Epithelial cell of proximal tubule (primary cell): ENCODE measurements at places on chromosomes 13 and 19. TPM values are rescaled to one million over a fixed set of nuclear protein-coding genes. Genes with fewer than 3 reads are reported as not detected.

Gene PHLDB3
- 6.0 and 15.8 TPM in 2 replicates for total RNA-seq

Gene SIGLEC9
- not detected in 2 replicates for total RNA-seq

Gene ERICH4
- not detected in 2 replicates for total RNA-seq

Gene TPGS1
- 56.4 and 78.1 TPM in 2 replicates for total RNA-seq

Gene AKT2
- total RNA-seq, result 46.4 and 77.0 TPM in 2 replicates

Gene ETV2
- total RNA-seq, result 0.35 TPM in 1 of 2 replicates, not detected in the other

Gene KISS1R
- 0.72 and 0.92 TPM in 2 replicates for total RNA-seq

Gene OR7A5
- total RNA-seq, result not detected in 2 replicates

- no peak for DNase-seq
Observed at GRCh38 chr19:15315101-15315500, 17.2 kb downstream of the BRD4 start.

DNA sequence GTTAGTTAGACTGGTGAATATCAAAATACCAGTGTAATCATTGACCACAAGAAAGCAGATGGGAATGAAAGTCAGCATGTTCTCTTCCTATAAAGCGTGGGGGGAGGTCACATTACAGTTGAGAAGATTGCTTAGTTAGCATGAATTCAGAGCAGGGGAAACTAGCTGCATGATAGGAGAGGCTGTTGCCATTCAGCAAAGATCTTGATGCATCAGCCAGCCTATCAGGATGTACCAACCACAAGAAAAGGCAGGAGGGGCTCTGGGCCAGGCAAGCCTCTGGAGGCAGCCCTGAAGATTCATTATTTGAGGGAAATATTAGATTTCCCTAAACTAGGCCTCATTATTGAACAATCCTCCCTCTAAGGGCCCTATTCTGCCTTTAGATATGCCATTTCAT is 5.0 kb upstream of the MTMR6 start:
- peak; percentile 36 for DNase-seq

- DNase-seq, result no peak
Observed at GRCh38 chr13:35225582-35225981, 250.9 kb downstream of the MAB21L1 start.

GRCh38 chr13:35714588-35715377 is 238.3 kb upstream of the MAB21L1 start:
- no peak for DNase-seq

GRCh38 chr19:41939861-41940730 is 11.8 kb upstream of the ERFL start:
- DNase-seq, result no peak

GRCh38 chr19:27671876-27672275 is 1541.1 kb downstream of the UQCRFS1 start:
- DNase-seq, result no peak

GRCh38 chr13:31214435-31214834 is 14.7 kb downstream of the B3GLCT start:
- DNase-seq, result no peak

- DNase-seq, result no peak
Observed at GRCh38 chr19:28465371-28466086, 747.4 kb downstream of the UQCRFS1 start.

GRCh38 chr13:113365971-113366588 is 2.1 kb upstream of the GRTP1 start:
- DNase-seq, result no peak

GRCh38 chr13:66659701-66660467 is 570.3 kb downstream of the PCDH9 start:
- no peak for DNase-seq

DNA sequence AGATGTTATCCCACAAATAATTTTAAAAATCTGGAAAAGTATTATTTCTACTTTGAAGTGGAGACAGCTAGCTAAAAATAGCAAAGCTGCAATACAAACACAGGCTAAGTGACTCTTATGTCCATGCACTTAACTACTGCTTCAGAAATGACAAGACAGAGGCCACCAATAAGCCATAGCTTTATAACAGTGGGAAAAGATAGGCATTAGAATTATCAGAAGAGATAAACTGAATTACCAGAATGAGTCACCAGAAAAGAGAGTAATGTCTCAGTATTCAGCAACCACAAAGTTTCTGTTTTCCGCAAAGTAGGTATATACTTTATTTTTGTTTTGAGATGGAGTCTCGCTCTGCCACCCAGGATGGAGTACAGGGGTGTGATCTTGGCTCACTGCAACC is 17.1 kb downstream of the CLN5 start:
- DNase-seq, result no peak

DNA sequence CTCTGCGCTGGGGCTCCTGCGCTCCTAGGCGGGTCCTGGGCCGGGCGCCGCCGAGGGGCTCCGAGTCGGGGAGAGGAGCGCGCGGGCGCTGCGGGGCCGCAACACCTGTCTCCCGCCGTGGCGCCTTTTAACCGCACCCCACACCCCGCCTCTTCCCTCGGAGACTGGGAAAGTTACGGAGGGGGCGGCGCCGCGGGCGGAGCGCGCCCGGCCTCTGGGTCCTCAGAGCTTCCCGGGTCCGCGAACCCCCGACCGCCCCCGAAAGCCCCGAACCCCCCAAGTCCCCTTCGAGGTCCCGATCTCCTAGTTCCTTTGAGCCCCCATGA is at the start of gene GJB2:
Gene GJB2 (minus strand): TSS at position 103 of the 326 bp plus-strand sequence. CDS start 3,357 bp downstream, outside the sequence.
- no peak for DNase-seq

- DNase-seq, result no peak
Observed at GRCh38 chr19:14432791-14433553, at the start of gene PKN1. Gene PKN1 (plus strand): TSS chr19:14433306. CDS start chr19:14433522, 216 bp downstream.

GRCh38 chr19:11007385-11007784 is 46.6 kb downstream of the SMARCA4 start:
- no peak for DNase-seq

- no peak for DNase-seq
Observed at GRCh38 chr19:5016781-5017180, 47.9 kb downstream of the KDM4B start.

DNA sequence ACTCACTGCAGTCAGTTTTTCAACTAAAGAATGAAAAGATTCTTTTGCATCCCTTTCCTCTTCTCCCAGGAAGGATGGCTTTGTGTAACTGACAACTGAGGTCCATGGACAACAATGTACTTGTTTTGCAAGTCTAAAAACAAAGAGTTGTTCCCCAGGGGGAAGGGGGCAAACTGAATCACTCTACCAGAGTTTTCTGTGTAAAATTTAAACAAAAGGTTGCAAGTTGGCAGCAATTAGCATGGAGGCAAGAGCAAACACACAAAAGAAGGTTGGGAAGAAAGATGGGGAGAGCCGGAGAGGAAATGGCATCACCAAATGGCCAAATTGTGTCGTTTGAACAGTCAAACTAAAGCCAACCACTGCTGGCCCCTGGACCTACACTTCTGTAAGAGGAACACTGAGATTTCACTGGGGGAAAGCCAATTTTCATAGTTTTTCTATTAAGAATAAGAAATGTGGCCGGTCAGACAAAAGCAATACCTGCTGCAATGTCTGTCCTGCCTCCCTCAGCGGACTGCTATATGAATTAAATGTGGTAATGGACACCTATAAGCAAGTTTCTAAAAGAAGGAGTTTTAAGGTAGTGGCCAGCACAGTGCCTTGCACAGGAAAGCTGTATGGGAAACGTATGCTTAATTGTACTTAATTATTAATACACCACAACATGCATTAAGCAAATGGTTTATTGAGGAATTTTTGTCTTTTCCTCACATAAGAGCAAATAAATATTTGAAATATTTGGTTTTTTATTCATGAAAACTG is 16.1 kb upstream of the SACS start:
- DNase-seq, result no peak

GRCh38 chr13:74669149-74669548 is 534.9 kb upstream of the KLF12 start:
- DNase-seq, result no peak

DNA sequence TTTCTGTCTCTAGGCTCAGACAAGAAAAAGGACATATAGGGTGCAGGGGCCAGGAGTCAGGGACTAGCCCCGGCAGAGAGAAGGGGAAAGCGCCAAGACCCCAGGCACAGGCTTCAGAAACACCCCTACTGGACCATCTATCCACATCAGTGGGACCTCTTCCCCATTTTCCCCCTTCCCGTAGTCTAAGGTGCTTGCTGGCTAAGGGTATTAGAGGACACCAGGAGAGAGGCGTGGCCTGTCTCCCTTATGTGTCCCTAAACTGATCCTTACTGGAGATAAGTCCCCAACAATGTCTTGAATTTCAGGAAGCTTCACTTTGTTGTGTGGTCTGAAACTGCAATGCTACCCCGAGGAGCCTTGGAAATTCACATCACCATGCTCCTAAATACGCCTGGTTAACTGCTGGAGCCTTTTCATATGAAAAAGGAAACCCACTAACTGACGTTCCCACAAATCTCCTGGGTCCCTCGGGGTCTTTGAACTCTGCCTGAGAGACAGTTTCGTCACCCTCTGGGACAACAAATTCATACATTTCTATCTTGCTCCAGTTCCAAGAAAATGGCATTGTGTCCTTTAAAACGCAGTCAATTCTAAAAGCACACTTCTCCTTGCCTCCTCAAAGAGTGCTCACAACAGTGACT is 197.7 kb downstream of the COL4A1 start:
- no peak for DNase-seq

GRCh38 chr19:34734537-34735103 is 577 bp downstream of the ZNF181 start:
- DNase-seq, result peak; percentile 69
